ENCODE measurements at places on chromosomes 1 and 21.

DNA sequence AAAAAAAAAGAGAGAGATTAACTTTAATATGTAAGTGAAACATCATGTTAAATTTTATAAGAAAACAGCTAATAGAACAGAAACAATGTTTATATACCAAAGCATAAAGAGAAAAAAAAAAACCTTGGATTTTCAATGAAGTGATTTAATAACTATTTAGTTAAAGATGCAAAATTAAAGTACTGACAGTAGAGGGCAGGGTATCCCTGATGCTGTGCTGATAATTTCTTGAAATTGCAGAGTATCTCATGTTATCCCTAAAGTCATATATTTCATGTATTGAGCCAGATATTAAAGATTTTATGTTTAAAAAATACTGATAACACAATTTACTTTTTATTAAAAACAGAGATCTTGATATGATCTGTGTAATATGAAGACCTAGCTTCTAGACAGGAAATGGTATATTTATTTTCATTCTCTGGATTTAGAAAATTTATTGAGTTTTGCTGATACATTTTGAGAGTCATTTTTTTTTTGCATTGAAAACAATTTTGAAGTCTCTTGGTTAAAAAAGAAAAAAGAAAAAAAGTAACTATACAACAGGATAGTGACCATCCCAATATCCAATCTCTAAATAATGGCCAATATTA, 273.2 kb downstream of the USP25 start:
- DNase-seq = no peak

- no peak for DNase-seq
These were observed 39.5 kb upstream of the DAB1 start for GRCh38 chr1:57463343-57463742.

DNA sequence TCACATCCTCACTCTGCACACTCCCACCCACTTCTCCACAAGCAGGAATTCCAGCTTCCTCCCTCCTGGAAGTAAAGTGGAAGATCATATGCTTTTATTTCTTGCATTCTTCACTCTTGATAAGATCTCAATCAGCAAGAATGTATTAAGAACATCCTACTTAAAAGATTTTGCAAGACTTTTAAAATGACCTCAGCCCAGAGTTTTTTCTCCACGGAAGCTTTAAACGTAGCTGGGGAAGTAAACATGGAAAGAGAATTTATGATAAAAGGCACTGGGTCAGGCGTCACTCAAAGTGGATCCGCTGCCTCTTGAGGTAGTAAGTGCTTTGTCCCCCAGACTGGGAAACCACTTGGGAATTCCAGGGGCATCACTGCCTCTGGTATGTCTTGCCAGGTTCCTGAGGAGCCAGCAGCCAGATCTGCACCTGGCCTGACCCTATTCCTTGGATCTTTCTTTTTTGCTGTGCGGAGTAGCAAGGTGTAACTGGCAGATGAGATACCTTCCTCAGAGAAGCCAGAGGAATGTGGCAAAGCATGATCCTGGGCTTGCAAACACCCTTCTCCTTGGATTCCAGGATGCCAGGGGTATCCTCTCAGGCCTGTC, 33.9 kb downstream of the CDK18 start:
- no peak for DNase-seq

DNA sequence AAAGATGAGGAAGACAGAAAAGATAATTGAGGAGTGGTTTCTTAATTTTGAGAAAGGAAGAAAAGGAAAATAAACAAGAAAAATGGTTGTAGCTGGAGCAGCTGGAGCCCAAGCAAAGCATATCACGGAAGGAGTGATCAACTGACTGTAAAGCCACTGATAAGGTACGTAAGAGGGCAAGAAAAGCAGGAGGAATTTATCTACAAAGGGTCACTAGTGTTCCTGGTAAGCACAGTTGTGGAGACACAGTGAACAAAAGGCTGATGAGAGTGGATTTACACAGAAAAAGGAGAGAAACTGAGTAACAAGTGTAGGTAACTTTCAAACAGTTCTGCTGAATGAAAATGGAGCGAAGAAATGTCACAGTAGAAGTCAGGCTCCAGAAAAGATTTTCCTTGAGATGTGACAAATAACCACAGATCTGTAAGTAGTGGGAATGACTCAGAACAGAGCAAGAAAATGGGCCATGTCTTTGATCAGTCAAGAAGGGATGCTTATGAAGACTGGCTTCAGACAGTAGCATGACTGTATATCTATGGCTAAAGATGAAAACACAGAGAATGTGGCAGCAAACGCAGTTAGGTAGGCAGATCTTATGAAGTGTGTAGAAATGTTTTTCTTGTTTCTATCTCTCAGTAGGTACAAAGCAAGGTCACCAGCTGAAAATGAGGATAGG, 45.6 kb upstream of the RBM34 start:
- no peak for DNase-seq

- DNase-seq = no peak
These were observed 12.3 kb downstream of the MAN1C1 start for GRCh38 chr1:25628741-25629421.

DNA sequence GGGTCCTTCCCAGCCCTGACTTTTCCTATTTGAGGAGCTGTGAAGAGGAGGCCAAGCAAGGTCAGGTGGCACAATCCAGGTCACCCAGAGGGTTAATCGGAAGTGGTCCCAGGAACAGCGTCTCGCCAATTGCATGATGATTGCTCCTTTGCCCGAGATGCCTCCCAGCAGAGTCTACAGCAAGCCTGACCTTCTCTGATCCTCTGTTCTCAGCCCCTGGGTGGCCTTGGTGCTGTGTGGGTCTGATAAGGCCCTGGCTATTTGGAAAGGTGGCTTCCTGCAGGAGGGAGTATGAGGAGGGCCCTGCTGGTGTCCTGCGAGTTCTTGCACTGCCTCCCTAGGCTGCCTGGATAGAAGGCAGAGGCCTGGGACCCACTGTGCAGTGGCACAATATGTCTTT, 116.2 kb downstream of the FOXD2 start:
- no peak for DNase-seq
